T follicular helper cell (primary cell): ENCODE measurements at places on chromosomes 12 and 14.

GRCh38 chr14:69356903-69357543 lies 41.1 kb downstream of the ERH start:
- DNase-seq, result no peak

GRCh38 chr12:32561931-32562341 lies 117.2 kb upstream of the DNM1L start:
- DNase-seq, result no peak

GRCh38 chr12:107844312-107844921 lies 69.9 kb downstream of the ASCL4 start:
- DNase-seq, result no peak

GRCh38 chr14:78721756-78722480 lies 551.7 kb downstream of the NRXN3 start:
- no peak for DNase-seq

DNA sequence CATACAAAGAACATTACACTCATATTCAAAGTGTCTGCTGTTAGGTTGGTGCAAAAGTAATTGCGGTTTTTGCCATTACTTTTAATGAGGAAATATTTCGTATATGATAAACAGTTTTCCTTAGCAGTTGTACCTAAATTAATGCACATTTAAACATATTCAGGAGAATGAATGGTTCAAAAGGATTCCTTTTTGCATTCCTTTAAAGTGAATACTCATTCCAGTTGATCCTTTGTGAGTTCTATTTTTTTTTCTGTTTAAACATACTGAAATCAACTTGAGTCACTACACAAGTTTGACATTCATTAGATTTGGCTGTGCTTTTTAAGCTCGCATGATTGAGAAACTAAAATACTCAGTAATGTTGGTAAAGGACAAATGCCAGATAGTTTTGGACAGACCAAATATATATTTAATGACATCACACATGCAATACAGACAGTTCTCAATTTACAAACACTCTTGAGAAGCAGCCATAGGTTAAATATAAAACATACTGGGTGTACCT lies 13.8 kb upstream of the SLC38A2 start:
- DNase-seq, result no peak

GRCh38 chr14:25006961-25007795 lies 42.8 kb downstream of the STXBP6 start:
- DNase-seq, result no peak

DNA sequence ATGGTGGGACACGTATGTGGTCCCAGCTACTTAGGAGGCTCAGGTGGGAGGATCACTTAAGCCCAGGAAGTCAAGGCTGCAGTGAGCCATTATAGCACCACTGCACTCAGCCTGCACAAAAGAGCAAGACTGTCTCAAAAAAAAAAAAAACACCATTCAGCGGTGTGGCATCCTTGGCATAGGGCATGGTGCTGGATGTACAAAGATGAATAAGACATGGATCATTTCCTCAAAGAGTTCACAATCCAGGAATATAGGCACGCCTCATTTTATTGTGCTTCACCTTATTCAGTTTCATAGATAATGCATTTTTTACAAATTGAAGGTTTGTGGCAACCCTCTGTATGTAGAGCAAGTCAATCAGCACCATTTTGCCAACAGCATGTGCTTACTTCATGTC lies 6.4 kb downstream of the CINP start:
- DNase-seq, result no peak

- DNase-seq, result no peak
These were observed 288.2 kb upstream of the TMPO start for GRCh38 chr12:98227162-98227561.

DNA sequence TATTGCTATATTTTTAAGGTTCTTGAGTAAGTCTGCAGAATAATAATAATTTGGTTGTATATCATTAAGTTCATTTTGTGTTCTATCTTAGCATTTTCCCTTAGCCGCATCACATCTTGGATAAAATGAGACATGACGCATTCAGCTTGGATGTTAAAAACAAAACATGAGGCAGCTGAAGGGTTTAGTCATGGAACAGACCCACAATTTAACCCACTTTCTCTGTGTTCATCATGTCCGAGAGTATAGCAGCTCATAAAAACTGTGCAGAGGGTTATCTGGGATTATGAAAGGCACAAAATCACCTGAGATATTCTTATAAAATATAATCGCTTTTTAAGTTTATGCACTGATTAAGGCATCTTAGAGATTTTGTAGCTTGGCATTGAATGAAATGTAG lies 219.3 kb downstream of the TRHDE start:
- no peak for DNase-seq

GRCh38 chr12:100128512-100128908 lies 14.2 kb downstream of the BLTP3B start:
- no peak for DNase-seq

DNA sequence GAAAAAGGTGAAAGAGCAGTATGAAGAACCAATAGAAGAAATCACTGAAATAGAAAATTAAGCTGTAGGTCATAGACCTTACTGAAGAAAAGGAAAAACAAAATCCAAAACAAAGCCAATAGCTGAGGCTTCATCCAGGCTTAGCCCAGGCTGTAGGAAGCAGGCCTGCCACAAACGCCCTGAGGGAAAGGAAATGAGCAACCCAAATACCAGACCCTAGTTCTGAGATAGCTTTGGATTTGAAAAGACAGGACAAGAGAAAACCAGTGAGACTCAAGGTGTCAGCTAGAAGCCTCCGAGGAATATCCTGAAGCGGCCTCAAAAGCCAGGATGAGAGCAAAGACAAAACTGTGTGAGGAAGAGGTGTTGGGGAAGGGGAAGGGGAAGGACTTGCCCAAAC lies 79.2 kb downstream of the FERMT2 start:
- no peak for DNase-seq

DNA sequence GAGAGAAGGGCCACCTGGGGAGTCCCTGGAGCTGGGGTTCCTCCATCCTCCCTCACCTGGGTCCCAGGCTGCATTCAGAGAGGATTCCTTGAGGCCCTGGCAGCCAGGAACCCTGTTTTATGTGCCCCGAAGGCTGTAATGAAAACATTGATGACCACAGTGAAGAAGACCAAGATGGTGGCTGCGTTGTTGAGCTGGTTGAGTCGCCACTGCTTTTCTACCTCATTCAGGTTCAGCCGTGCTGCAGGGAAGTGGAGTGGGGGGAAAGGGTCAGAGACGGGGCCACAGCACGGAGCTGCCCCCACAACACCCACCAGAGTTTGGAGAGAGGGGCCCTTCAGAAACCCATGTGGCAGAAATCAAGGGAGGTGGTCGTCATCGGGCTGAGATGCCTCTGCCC lies 98.1 kb downstream of the NINJ2 start:
- DNase-seq, result no peak

DNA sequence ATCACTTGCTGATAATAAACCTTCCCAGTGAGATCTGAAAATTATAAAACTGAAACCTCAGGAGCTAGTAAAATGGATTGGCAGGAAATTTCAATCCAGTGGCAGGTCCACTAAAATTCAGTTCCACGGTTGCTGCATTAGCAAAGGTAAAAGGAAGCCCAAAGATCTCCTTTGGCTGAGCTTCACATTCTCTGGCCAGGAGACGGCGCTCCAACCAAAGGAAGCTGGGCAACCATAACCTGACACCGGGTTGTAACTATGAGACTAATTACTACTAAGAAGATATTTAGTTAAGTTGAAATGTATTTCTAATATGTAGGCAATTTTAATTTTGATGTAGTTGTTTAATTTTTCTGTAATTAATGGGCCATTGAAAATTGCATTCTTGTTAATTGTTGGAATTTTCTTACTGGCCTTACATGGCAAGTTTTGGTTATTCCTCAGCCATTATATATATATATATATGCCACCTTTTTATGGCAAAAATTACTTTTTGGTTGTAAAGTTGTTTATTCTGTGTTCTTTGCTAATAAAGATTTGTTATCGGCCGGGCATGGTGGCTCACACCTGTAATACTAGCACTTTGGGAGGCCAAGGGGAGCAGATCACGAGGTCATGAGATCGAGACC lies 17.0 kb downstream of the OR8S1 start:
- peak; percentile 21 for DNase-seq
